ENCODE measurements at places on chromosomes 16 and 17.

DNA sequence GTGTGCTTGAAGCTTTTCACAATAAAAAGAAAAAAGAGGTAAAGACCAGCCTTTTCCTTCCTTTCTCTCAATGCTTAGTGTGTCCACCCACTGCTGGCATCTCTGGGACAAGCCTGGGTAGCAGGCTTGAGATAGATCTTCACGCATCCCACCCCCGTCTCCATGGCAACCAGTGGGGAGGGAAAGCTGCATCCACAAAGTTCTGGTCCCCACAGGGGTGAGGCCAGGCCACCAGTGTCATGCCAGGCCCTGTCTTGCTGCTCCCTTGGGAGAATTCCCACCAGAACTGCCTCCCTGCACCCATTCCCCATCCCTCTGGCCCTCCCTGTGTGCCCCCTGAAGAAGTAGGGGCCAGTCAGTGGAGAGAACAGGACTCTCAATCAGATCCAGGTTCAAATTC, 259.9 kb downstream of the MRTFB start:
- no peak for DNase-seq

DNA sequence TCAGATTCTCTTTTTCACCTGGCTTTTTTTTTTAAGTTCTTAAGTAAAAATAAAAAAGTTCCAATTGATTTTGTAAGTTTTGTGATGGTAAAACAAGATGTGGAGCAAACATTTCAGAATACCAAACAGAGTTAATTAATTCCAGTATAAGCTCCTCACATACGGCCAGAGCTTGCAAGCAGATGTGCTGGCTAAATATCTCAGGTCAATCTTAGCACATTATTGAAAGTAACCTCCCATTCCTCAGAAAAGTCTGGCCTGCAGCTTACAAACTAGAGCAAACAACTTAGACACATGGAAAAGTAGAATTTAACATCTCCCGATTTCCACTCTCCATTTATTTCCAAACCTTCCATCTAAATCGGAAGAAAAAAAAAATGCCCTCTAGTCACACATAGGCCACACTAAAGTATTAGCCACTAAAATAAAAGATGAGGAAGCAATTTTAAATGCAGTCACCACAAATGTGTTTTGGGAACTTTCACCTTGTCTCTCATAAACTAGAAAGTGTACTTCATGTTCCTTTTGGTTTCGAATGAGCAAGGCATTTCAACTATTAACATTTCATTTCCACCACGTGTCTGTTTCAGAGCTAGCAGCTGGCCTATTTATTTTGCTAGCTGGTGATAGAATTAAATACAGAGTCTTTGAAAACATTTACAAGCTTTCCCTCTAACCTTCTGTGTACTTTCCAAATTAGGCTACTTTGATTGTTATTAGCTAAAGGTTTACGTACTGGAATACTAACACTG, 143.3 kb downstream of the STX8 start:
- no peak for DNase-seq

GRCh38 chr16:78770353-78771091, 671.1 kb downstream of the WWOX start:
- peak; percentile 51 for DNase-seq

DNA sequence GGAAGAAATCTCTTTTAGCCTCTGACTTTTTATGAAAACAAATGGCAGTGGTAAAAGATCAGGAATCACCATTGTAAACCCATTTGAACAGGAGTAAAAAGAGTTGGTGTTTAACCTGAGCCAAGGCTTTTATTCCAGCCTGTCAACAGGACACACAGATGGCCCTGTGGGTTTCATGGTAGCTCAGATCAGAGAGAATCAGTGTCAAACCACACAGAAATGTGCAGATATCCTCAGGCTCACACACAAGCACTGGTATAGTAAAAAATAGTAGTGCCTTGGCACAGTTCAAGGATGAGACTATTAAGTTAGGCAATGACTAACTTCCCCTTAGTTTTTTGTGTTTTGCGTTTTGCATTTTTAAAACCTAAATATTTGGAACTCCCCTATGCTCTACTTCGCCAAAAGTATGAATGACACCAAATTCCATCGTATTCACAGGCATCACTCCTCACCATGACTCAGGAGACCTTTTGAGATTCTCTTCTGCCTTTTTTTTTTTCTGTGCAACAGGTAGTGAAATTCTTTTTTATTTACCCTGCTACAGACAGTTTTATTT, 1200.0 kb downstream of the CDH11 start:
- DNase-seq, result no peak

GRCh38 chr17:80247561-80247960, 13.1 kb upstream of the RNF213 start:
- DNase-seq, result no peak

GRCh38 chr17:76461765-76462555, 5.4 kb upstream of the AANAT start:
- no peak for DNase-seq

DNA sequence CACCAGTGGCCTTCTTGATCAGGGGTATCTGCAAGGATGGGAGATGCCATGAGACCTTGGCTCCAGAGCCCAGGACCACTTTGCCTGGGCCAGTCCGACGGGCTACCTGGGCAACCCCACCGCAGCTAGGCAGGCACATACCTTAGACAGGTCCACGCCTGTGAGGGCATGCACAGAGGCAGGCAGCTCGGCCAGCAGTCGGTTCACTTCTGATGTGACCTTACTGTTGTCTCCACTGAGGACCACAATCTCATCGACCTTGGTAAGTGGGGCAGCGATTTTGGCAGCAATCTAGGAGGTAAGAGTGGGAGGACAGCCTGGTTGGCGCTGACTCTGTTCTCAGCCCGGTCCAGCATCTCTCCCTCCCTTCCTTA, 17.0 kb downstream of the FLOT2 start:
- DNase-seq, result no peak

- DNase-seq, result no peak
These were observed 88.1 kb upstream of the ZNF750 start for GRCh38 chr17:82927661-82928601.

DNA sequence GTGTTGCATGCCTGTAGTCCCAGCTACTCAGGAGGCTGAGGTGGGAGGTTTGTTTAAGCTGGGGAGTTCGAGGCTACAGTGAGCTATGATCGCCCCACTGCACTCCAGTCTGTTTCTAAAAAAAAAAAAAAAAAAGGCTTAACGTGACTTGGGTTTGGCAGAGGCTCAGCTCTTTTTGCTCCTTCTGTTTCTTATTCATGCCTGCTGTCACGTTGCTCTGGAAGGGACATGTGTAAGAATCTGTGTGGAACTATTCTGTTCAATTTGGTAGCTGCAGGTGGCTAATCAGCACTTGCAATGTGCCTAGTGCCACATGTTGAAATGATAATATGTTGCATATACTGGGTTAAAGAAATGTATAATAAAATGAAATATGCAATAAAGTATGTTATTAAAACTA, 20.9 kb upstream of the SYT17 start:
- no peak for DNase-seq

- DNase-seq, result no peak
These were observed 109.5 kb upstream of the ZNF750 start for GRCh38 chr17:82949361-82949760.

- DNase-seq, result no peak
These were observed 55.5 kb downstream of the SYT17 start for GRCh38 chr16:19223235-19224170.

DNA sequence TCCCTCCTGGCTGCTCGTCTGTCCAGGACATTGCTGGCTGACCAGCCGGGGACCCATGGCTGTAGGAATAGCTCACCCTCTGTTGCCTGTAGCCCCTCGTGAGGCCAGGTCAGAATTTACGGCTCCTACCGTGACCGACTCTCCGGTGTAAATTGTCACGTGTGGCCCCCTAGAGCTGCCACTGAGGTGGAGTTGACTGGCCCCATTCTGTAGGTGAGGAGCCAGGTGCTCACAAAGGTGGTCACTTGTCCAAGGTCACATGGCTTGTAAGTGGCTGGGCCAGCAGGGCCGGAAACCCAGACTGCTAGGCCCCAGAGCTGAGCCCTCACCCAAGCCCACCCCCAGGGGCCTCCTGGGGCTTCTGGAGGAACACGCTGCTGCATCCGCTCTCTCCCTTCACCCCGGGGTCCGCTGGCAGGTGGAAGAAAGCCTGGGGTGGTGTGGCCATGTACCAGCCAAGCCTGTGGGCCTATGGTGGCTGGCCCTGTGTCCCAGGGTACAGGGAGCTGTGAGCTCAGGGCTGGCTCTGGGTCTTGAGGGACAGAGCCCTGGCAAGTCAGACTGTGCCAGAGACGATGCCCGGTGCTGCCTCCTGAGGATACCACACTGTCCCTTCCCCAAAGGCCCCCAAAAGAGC, 120.7 kb downstream of the RAB11FIP4 start:
- DNase-seq, result no peak

DNA sequence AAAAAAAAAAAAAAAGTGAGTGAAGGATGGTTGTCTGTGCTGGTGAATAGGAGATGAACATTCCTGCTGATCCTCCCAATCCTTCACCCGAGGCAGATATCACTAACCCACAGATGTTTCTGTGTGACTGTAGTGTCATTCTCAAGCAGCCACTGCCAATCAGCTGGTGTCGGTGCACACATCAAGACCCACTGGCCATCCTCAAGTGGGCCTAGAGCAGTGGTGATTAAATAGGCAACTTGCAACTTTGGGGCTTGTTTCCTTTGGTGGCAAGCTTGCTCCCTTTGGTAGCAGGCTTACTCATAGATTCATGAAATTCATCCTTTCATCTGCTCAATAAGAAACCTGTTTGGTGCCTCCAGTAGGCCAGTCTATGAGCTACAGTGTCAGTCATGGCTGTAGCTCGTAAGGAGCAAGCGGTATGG, 51.1 kb upstream of the LGALS9 start:
- DNase-seq, result no peak

GRCh38 chr16:65327346-65327745, 205.5 kb upstream of the CDH11 start:
- no peak for DNase-seq

DNA sequence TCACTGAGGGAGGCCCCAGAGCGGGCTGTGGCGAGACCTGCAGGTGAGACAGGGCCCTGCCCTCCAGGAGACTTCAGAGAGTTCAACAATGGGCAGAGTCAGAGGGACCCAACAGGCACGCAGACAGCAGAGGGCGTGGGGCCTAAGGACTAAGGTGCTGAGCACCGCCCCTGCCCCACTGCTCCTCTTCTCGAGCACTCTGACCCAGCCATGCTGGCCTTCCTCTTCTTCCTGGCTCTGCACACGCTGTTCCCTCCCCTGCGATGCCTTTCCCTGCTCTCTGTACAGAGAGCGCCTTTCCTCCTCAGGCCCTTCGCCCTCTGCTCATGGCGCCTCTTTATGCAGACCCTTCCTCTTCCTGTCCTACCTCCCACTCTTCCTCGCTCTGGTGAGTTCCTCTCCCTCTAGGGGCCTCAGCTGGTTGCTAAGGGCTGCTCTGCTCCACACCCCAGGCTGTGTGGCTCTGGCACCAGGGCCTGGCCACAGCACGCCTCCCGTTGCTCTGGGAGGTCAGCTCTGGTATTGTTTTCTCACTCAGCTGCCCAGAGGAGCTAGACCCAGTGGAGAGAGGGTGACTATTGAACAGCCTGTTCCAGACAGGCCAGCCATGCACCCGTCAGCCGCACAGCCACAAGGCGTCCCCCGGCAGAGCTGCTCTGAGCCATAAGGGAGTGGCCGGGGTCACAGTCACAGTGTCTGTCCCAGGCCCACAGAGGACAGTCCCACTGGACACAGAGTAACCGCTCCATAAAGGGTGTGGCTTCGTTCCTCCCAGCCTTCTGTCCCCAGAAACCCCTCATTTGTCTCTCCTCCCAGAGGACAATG, 13.6 kb upstream of the RASD1 start:
- no peak for DNase-seq

- peak; percentile 52 for DNase-seq
These were observed 943 bp downstream of the CNTROB start for GRCh38 chr17:7932949-7933348.

GRCh38 chr16:4828567-4829321, 18.3 kb downstream of the GLYR1 start:
- no peak for DNase-seq

GRCh38 chr17:36205637-36206485, 5.0 kb upstream of the CCL4L2 start:
- no peak for DNase-seq

DNA sequence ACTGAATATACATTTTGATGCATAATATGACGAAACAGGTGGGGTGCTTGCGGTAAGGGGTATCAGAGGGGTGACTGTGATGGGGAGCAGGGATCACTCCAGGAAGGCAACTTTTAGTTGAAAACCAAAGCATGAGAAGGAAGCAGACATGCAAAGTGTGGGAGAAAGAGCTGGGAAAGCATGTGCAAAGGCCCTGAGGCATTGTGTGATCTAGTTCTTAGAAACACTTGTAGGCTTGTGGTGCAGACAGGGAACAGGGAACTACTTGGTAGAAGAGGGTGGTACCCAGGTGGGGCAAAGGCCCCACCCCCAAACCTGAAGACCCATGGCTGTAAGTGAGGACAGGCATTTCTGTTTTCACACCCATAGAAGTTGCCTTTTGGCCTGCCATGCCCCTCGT, 459.9 kb upstream of the EEF2KMT start:
- DNase-seq, result no peak

- no peak for DNase-seq
These were observed 146.7 kb downstream of the KCNJ12 start for GRCh38 chr17:21522755-21523336.

DNA sequence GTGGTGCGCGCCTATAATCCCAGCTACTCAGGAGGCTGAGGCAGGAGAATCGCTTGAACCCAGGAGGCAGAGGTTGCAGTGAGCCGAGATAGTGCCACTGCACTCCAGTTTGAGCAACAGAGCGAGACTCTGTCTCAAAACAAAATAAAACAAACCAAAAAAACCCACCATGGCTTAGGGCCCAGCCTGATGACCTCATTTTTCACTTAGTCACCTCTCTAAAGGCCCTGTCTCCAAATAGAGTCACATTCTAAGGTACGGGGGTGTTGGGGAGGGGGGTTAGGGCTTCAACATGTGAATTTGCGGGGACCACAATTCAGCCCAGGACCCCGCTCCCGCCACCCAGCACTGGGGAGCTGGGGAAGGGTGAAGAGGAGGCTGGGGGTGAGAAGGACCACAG, 1.4 kb upstream of the STH start:
- no peak for DNase-seq

DNA sequence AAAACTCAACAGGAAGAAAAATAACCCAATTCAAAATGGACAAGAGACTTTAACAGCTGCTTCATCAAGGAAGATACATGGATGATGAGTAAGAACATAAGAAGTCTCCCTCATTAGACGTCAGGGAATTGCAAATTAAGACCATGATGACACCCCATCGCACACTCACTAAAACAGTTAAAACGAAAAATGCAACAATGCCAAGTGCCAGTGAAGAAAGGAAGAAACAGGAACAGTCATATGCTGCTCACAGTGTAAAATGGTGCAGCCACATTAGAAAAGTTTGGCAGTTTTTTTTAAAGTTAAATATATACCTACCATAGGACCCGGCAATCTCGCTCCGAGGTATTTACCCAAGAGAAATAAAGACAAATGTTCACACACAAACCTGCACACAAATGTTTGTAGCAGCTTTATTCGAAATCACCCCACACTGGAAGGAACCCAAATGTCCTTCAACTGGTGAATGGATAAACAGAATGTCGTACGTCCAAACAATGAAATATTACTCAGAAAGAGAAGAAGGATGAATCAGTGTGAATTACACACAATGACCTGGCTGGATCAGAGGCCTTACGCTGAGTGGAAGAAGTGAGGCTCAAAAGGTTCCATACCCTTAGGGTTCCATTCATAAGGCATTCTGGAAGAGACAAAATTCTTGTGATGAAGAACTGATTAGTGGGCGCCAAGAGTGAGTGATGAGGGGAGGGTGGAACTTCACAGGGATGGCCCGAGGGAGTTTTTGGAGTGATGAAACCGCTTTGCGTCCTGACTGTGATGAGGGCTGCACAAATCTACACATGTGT, 110.3 kb downstream of the C16orf95 start:
- no peak for DNase-seq
